ENCODE measurements at places on chromosomes 16 and 17. TPM values are rescaled to one million over a fixed set of nuclear protein-coding genes. Genes with fewer than 3 reads are reported as not detected.
A peak's percentile ranks its signal among the peaks of the same experiment; 100 is the strongest.

GRCh38 chr17:82175951-82176350, 36.7 kb downstream of the CCDC57 start:
- DNase-seq, result no peak

DNA sequence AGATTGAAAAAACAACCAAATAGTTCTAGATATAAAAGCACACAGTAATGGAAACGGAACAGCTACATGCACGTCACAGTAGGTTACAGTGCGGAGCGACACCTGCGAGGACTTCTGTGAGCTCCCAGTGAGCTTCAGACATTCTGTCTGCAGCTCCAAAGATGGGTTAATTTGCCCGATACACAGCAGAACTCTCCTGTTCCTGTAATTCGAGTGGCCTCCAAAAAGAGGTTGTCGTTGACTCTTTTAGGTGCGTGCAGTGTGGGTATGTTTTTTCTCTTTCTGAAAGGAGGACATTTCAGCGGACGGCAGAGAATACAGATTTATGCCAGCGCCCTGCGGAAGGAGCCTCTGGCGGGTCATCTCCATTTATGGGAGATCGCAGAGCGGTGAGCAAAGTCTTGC, 2.9 kb downstream of the OR1F1 start:
- DNase-seq, result no peak

DNA sequence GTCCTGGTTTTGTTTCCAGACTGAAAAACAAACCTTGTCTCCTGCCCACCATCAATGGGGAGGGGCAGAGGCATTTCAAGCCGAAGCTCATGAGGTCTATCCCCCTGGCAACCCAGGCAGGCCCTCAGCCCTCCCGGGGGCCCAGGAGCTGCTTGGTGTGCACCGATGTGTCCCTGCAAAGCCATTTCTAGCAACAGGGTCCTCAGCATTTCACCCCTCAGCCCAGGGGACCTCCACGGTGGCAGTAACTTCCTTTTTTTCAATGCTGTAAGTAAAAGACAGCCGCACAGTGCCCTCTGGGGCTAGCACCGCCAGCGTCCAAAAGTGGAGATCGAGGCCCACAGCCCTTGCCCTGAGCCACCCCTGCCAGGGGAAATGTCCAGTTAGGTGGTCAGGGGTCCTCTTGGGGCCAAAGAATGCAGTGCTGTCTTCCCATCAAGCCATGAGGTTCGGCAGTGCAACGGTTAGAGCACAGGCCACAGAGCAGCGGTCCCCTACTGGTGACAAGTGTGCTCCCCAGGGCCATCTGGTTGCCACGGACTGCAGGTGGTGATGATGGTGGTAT, 79.9 kb downstream of the LITAF start:
- no peak for DNase-seq

DNA sequence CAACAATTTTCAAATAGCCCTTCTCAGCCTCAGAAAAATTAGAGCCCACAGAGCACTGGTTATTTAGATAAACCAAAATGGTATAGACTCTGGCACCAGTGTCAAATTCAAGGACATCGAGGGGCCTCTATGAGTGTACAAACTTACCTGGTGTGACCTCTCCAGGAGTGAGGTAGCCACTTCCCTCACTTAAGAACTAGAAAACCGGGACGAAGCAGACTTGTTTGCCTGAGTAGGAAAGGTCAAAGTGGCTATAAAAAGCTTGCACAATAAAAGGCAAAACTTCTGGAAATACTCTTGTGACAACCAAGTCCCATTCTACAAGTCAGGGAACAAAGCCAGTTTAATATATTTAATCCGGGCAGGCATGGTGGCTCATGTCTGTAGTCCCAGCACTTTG, 39.2 kb upstream of the PRSS54 start:
- DNase-seq, result no peak

- DNase-seq, result peak; percentile 85
Observed at GRCh38 chr17:78958641-78959127, 21.0 kb downstream of the LGALS3BP start.

DNA sequence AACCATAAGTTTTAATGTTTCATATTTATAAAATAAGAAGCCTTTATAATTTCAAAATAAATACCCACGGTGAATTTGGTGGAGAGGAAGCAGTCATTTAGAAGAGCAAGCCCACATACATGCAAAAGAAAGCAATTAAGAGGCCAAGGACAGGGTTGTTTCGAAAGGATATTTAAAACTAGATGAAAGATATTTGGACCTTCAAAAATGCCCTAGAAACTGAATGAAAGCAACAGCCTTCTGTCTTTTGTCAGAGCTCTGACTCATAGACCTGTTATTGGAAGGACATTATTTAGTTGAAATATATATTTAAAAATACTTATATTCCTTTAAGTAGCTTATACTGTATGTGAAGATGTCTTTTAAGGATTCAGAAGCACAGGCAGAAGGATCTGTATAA, 8.6 kb upstream of the METTL9 start:
- DNase-seq, result no peak

Gene GPRC5B
- 70.2 TPM for total RNA-seq

Gene PALB2
- 15.1 TPM for total RNA-seq

Gene RNFT1
- total RNA-seq, result 19.9 TPM

Gene HASPIN
- total RNA-seq, result 26.8 TPM

DNA sequence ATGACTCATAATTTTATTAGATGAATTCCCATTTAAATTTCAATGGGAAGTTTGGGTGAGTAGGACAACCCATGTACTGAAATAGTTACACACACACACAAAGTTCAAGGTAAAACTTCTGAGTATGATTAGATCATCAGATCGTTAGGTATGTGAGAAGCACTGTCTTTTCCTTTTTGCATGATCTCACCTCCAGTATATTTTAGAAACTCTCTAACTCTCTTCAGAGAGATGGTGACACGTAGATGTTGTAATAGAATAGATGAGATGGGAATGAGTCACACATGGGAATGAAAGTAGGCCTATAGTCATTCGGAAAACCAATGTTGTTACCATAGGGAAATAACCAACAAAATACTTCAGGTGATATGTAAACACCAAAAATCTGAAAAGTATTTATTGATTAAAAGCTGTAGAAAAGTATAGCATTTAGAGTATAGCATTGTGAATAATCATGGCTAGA, 22.2 kb downstream of the KRT23 start:
- peak; percentile 99 for DNase-seq

- DNase-seq, result no peak
Observed at GRCh38 chr17:45784741-45785479, 790 bp downstream of the CRHR1 start.

Gene FAAP100
- total RNA-seq, result 43.8 TPM
